Adrenal gland (tissue), 19 donors: ENCODE measurements at places on chromosomes 7 and 10. TPM values are rescaled to one million over a fixed set of nuclear protein-coding genes. Genes with fewer than 3 reads are reported as not detected.

DNA sequence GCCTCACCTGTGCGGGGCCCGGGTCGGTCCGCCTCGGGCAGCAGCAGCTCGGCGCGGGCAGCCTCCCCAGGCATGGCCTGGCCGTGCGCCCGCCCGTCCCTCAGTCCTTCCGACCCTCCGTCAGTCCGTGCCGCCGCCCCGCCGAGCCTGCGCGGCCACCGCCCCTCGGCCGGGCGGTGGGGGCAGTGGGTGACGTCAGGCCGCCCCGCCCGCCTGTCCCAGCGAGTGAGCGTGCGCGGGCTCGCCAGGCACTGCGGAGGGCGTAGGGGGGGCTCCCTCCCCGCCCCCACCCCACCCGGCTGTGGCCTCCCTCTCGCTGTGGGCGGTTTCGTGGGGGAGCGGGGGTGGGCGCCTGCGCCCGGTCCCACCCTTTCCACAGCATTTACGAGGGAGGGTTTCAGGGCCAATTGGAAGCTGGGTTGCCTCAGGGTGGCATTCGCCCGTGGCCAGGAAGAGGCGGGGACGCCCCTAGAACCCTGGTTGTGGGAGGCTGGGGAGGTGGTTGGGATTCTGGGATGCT, at the start of gene NACAD:
TSS of gene NACAD (minus strand) at position 149 of the 520 bp plus-strand sequence. CDS start at position 74, 75 bp downstream.
- no peak for DNase-seq

AMPH gene
- total RNA-seq, result 4.4 TPM

- DNase-seq, result no peak
These were observed 183.5 kb upstream of the PHYHIPL start for GRCh38 chr10:58992830-58993460.

- DNase-seq, result no peak
These were observed 9.4 kb upstream of the CTTNBP2 start for GRCh38 chr7:117882594-117882993.

GRCh38 chr10:13670311-13670710, 83.5 kb downstream of the PRPF18 start:
- no peak for DNase-seq

- no peak for DNase-seq
These were observed 12.6 kb downstream of the MAFK start for GRCh38 chr7:1542841-1543747.
